ENCODE measurements at places on chromosomes 5 and 9. TPM values are rescaled to one million over a fixed set of nuclear protein-coding genes. Genes with fewer than 3 reads are reported as not detected.
A peak's percentile ranks its signal among the peaks of the same experiment; 100 is the strongest.

Gene STRBP
- 17.8 TPM for total RNA-seq

Gene FAM78A
- total RNA-seq = 1.2 TPM

Gene PCDHA10
- total RNA-seq = 0.66 TPM

Gene SLC6A19
- not detected for total RNA-seq

Gene PCDHA11
- total RNA-seq = 0.41 TPM

Gene AKNA
- total RNA-seq = 18.6 TPM

Gene SVEP1
- 43.5 TPM for total RNA-seq

GRCh38 chr5:132824426-132824825, 6.0 kb downstream of the SHROOM1 start:
- DNase-seq = no peak

DNA sequence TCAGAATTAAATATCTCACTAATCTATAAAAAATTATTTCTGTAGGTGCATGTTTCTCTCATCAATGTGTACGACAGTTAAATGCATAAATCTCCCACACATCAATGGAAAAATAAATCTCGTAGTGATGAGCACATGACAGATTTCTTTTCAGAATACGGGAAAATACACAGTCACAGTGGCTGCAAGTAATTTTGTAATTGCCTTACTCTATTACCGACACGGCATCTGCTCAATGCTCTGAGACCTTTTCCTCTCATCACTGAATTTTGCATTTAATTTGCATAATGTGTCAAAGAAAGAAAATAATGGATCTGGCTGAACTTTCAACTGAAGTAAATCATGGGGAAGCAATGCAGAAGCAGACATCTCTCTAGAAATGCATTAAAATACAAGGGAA, 37.2 kb downstream of the PDE4D start:
- no peak for DNase-seq

GRCh38 chr5:72314571-72315172, 5.4 kb downstream of the MRPS27 start:
- DNase-seq = no peak

GRCh38 chr5:96173366-96173765, 211.7 kb upstream of the ELL2 start:
- no peak for DNase-seq

GRCh38 chr5:174910245-174910737, 185.9 kb downstream of the MSX2 start:
- peak; percentile 76 for DNase-seq

DNA sequence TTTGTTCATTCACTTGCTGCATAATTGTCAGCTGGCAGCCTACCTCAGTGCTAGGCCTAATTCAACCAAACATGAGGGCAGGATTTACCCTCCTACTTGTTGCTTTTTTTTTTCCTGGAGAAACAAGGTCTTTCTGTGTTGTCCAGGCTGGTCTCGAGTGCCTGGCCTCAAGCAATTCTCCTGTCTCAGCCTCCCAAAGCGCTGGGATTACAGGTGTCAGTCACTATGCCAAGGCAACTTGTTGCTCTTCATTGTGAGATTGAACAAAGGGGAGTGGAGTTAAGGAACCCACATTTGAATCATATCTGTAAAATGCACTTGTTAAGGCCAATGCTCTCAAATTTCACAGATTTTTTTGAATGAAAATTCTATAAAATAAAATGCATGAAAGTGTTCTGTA, 380.5 kb downstream of the TMEM161B start:
- DNase-seq = no peak

DNA sequence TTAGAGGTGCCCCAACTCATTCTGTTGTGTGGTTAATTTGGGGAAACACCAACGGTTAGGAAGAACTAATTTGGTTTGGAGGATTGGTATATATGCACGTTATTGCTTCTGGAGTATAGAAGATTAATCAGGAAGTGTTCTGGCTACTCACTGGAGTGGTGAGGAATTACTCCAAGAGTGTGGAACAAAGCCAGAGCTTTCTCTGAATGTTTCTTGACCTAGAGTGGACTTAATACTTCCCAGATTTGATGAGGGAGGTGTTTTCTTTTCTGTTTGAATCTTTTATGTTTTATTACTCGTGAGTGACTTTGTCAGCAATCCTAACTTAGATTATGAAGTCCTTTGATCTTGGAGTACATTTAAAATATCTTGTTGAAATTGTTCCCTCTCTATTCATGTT, 163.7 kb downstream of the MAN2A1 start:
- no peak for DNase-seq

DNA sequence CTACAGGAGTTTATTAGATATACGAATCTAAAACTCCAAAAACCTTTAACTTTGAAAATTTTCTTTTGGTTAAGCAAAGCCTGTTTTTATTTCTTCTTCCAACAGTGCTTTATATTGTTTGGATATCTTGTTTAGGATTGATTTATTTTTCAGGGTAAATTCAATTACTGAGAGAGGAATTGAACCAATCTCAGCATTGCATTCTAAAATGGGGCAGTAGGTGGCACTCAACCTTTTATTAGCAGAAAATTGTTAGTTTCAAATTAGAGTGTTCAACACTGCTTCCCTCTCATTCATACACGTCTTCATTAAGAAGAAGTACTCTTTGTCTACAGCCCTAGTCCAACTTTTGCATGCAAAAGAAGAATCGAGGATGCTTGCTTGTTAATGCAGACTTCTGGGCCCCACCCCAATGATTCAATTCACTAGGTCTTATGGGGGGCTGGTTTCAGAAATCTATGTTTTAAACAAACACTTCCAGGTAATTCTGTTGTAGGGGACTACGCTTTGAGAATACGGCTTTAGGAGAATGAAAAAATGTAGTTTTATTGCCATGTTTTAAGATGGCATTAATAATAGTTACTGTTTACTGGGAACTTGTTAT, 26.6 kb downstream of the MRPL22 start:
- DNase-seq = no peak

GRCh38 chr5:135242021-135242865, 156.8 kb downstream of the MACROH2A1 start:
- peak; percentile 48 for DNase-seq

GRCh38 chr9:15738011-15738410, 185.2 kb downstream of the CCDC171 start:
- no peak for DNase-seq

DNA sequence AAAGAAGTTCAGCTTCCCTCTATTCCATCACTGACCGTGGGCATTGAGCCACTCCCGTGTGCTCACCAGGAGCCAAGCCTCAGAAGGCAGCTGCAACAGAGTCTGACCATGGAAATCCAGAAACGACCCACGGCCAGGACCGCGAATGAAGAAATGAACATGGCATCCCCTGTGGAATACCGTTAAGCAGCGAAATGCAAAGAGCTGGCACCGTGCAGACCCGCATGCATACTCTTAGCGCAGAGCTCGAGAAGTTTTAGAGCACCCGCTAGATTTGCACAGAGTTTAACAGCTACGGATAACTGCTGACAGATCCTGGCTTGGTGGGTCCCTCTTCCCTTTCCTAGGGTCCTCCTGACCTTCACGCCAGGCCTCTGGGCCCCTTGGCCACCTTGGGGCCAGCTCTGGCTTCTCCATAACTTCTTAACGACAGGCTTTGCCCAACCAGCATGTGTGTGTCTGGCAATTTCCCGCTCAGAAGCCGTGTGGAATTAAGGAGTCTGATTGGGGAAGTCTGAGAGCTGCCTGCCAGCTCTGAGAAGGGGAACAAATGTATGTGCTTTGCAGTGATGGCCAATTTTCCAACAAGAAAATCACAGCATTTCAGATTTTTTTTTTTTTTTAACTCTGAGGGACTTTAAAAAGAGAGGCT, 75.3 kb upstream of the COL5A1 start:
- DNase-seq = peak; percentile 37

GRCh38 chr5:1718669-1719068, 81.0 kb downstream of the MRPL36 start:
- no peak for DNase-seq

- DNase-seq = no peak
Observed at GRCh38 chr5:86757824-86758223, 140.1 kb downstream of the COX7C start.

GRCh38 chr5:111071413-111071812, at the start of gene TSLP:
TSLP (plus strand) TSS chr5:111071713; CDS start chr5:111071891, 178 bp downstream.
- DNase-seq = no peak

DNA sequence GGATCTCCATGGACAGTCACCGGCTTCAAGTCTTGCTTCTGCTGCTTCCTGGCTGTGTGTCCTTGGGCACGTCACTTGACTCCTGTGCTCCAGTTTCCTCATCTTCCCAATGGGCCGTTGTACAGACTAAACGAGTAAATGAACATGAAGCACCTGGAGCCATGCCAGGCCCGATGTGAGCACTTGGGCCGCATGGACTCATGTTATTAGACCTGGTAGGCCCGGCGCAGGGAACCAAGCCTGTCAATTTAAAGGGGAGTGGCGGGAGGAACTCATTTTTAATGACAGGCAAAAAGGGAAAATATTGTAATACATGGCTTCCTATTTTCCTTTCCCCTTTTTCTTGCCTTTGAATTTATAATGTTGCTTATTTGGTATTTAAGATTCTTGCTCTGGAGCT, 47.5 kb downstream of the TENT4A start:
- DNase-seq = peak; percentile 73

DNA sequence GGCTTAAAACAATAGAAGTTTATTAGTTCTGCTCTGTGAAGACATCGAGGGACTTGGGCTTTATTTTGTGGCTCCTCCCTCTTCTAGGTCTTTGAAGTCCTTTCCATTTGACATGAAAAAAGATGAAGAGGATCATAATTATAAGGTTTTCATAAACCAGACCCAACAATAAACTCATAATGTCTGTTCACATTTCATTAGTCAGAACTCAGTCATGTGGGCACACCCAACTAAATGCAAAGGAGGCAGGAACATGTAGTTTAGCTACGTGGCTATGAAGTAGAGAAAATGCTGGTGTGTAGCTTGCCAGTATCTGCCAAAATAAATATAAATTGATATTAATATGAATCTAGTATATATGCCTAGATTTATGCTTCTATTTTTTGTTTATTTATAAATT, 393.9 kb upstream of the C9orf72 start:
- no peak for DNase-seq

- peak; percentile 81 for DNase-seq
Observed at GRCh38 chr5:32168460-32169033, 5.6 kb downstream of the GOLPH3 start.

- no peak for DNase-seq
Observed at GRCh38 chr9:1046639-1047572, 3.3 kb upstream of the DMRT2 start.

- DNase-seq = peak; percentile 38
Observed at GRCh38 chr5:6774721-6775204, 61.5 kb downstream of the TENT4A start.

Measured in sigmoid colon (tissue), 7 donors.